Hematopoietic multipotent progenitor cell treated with erythropoietin and hydrocortisone succinate and interleukin-3 and kit ligand, for 6 days (in vitro differentiated cells): ENCODE measurements at places on chromosomes 2 and 18.

GRCh38 chr2:236078297-236079255 lies 89.6 kb downstream of the GBX2 start:
- no peak for DNase-seq

GRCh38 chr18:56358608-56359280 lies 279.6 kb downstream of the TXNL1 start:
- DNase-seq = no peak

DNA sequence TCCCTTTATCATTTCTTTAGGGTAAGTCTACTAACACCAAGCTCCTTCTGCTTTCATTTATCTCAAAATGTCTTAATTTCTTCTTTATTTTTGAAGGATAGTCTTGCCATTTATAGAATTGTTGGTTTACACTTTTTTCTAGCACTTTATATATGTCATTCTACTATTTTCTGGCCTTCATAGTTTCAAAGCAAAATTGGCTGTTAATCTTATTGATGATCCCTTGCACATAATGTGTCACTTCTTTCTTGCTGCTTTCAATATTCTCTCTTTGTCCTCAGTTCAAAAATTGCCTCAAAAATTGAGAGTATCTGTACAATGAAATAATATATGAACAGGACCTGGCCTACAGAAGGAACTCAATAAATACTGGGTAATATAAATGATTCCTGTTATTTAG lies 7.9 kb upstream of the TANK start:
- DNase-seq = no peak

DNA sequence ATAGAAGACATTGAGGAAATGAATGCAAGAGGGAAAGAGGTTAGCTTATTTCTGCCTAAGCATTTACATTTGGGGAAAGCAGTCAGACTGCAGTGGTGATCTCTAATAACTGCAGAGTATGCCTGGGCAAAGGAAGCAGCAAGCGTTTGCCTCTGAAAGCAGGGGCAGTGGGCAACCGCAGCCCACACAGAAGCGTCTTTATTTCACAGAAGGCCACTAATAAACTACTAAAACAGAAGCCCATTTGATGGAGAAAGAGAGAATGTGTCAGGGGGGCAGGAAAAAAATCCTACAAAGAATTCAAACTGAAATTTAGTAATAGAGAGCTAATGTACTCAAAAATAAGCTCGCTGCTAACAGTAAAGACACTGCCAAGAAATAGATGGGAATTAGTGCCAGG lies 53.1 kb downstream of the LRRTM4 start:
- no peak for DNase-seq

- DNase-seq = no peak
Measured at GRCh38 chr18:44135741-44136140, 544.9 kb upstream of the SETBP1 start.
